ENCODE measurements at places on chromosomes 16 and 17.

GRCh38 chr17:76510831-76511244 is 9.6 kb upstream of the RHBDF2 start:
- DNase-seq, result no peak

DNA sequence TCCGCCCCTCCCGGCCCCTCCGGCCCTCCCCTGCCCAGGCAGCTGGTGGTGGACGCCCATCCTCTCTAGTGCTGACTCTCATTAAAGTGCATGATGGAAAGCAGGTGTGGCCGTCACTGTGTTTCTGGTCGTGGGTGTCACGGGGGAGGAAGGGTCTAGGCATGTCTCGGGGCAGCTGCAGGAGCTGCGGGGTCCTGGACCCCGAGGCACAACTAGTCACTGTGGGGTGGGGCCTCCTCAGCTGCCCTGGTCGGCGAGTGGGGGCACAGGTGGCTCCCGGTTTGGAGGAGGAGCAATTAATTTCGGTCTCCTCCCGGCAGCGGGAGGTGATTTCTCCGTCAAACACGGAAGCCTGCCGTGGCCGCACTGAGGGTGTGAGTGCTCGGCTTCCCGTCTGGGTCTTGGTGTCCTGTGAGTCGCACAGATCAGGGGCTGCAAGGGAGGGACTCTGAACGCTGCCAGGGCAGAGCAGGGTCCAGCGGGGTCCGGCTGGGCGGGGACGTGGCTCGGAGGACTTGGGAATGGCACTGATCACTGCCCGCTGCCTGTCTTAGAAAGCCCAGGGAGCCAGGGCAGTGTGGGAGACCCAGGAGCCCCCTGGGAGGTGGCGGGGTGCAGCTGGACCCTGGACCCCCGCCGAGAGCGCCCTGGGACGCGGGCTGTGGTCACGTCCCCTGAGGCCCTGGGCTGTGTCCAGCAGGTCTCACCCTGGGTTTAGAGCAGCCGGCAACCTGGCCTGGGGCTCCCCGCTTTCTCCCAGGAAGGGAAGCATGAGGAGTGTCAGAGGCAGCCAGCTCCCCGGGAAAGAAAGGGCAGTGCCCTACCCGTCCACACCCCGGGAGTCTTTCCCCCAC is 3.3 kb downstream of the TPSD1 start:
- no peak for DNase-seq

- no peak for DNase-seq
Observed at GRCh38 chr16:637081-638018, 1.2 kb upstream of the METTL26 start.

- DNase-seq, result no peak
Observed at GRCh38 chr16:85017151-85017550, 5.8 kb upstream of the ZDHHC7 start.

GRCh38 chr17:74259667-74260524 is 14.1 kb upstream of the DNAI2 start:
- no peak for DNase-seq

DNA sequence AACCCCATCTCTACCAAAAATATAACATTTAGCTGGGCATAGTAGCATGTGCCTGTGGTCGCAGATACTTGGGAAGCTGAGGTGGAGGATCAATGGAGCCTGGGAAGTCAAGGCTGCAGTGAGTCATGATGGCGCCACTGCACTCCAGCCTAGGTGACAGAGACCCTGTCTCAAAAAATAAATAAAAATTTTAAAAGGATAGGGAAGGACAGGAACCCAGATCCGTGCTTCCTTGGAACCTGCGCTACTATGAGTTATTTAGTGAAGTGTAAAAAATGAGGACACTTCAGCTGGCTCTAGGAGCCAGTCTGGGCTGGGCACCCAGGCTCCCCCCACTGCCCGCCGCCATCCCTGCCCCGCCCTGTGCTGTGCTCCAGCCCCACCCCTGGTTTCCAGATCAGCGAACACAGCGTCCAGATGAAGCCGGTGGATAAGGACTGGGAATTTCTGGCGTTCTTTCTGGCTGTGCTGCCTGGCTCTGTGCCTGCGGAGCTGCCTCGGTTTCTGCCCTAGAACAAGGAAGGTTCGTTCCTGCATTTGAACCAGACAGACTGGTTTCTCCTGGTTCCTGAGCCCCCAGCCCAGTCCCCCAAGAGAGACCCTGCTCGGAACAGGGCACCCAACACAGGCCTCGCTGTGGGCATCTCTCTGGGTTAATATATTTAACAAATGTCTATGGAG is 18.5 kb downstream of the PLLP start:
- no peak for DNase-seq
